SW 1271 (cell line): ENCODE measurements at places on chromosomes 11 and 22.

DNA sequence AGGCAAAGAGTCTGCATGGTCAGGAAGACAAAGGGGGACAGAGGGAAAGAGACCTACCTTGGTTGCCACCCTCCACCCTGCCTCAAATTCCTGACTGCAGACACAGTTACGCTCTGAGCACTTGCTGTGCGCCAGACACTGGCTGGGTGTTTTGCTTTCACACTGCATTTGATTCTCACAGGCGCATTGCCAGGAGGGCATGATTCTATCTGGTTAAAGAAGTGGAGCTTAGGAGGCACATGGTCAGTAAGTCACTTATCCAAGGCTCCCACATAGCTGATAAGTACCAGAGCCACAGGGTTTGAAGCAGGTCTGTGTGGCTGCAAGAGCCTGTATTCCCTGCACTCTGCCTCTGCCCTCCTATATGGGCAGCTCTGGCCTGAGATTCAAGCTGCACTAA lies 103.9 kb downstream of the TIMP3 start:
- no peak for DNase-seq

DNA sequence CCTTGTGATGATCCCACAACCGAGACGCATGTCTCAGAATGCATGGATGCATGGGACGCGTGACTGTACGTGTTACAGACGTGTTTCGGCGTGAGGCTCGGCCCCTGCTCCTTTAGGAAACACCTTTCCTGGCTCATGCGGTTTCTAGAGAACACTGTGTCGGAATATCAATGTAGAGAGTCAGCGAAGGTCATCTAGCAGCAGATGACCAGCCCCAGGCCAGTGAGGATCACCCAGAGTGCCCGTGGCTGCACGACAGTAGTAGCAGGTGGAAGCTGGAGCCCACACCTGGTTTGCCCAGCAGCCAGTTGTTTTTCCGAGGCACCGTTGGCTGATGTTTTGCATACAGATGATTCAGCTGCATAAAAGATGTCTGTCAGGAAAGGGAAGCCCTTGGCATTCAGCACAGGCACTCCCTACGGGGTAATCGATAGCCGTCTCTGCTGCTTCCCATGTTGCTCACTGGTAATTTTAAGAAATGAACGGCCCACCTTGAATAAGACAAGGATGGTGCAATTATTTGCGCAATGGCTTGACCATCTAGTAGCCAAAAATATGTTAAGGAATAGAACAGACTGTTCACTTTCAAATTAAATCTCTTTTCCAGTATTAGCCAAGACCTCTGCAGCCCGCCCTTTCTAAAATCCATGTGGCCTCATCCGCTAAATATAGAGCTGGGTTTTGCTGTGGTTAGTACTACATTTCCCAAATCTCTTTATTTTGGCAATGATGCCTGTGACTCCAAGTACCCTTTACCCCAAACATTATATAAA lies 1.1 kb upstream of the CLTCL1 start:
- DNase-seq = no peak

DNA sequence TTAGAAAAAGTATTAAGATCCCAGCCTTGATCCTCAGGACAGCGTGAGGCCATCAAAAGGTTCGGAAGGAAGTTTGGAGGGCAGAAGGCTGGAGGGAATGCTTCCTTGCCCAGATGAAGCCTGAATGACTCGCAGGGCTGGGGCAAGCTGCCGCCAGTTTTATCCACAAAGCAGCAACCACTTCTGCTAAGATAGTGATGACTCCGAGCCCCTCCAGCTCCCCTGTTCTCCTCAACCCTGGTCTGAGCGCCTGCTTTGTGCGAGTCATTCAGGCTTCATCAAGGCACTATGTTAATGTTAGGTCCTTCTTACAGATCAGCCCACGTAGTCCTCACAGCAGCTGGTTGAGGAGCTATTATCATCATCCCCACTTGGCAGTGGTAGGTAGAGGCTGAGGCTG lies 158.8 kb downstream of the COMMD9 start:
- no peak for DNase-seq

GRCh38 chr11:35344681-35345574 lies 74.4 kb downstream of the SLC1A2 start:
- DNase-seq = no peak

DNA sequence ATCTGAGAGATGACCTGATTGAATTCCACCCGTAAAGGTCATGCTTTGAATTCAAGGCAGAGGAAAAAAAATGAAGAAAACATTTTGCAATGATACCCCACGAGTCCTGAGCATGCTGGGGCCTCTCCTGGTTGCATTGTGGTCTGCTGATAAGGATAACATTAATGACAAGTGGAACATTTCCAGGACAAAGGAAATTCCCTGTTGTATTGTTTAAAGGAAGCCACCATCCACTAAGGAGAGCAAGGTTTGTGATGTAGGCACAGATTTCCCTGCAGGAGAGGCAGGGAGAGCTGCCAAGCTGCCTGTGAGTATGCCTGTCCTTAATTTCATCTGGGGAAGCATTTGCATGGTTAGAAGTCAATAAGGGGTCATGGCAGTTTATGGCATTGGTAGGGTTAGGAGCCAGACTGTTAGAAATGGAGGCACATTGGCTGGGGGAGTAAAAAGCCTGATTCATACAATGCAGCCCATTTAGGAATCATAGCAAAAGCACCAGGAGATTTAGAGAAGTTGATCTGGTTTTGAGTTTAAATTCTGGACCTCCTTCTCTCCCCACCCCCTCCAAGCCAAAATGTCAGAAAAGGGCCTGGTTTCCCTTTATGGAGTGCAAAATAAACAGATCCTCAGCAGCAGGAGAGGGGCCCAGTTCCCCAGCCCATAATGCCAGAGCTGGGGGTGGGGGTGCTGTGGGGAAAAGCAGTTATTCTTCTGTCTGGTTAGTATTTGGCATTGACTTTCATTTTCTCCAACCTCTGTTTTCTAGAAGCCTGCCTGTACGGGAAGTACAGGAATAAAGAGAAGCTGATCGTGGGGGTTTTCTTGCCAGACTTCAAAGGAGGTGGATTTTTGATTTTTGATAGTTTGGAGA lies 22.1 kb downstream of the FLI1 start:
- DNase-seq = no peak
